Kidney glomerular epithelial cell (primary cell): ENCODE measurements at places on chromosomes 2 and 18.

GRCh38 chr2:65231121-65231520, 3.5 kb downstream of the ACTR2 start:
- peak; percentile 13 for DNase-seq

- no peak for DNase-seq
Observed at GRCh38 chr2:202344178-202344577, 31.9 kb upstream of the BMPR2 start.

- DNase-seq, result no peak
Observed at GRCh38 chr2:196944570-196944969, 18.1 kb upstream of the PGAP1 start.

- DNase-seq, result peak; percentile 37
Observed at GRCh38 chr2:226030788-226031646, 631.5 kb downstream of the NYAP2 start.

DNA sequence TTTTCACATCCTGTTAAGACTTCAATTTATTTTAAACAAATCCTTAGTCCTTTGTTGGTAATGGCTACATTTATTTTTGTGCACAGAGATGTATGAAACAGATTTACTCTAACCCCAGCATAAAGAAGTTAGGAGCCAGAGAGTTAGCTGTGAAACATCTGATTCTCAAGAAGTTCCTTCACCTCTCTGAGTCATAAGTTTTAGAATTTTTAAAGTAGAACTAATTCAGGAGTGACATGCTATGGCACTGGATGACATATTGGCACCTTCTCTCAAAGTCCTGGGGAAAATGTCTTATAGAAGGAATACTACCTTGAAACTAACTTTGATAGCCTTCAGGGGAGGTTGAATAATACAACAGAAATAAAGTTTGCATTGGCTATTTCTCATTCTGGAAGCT, 6.4 kb upstream of the DSG2 start:
- no peak for DNase-seq

- no peak for DNase-seq
Observed at GRCh38 chr2:168951871-168952270, 50.8 kb downstream of the G6PC2 start.

GRCh38 chr2:191255271-191255670, 10.1 kb downstream of the MYO1B start:
- no peak for DNase-seq

GRCh38 chr2:120246546-120247300, 5.9 kb upstream of the RALB start:
- no peak for DNase-seq

GRCh38 chr2:126378176-126378575, 277.8 kb upstream of the GYPC start:
- DNase-seq, result no peak
